Brain (organoid and tissue), 16 donors: ENCODE measurements at places on chromosomes 11 and 22. TPM values are rescaled to one million over a fixed set of nuclear protein-coding genes. Genes with fewer than 3 reads are reported as not detected.

DNA sequence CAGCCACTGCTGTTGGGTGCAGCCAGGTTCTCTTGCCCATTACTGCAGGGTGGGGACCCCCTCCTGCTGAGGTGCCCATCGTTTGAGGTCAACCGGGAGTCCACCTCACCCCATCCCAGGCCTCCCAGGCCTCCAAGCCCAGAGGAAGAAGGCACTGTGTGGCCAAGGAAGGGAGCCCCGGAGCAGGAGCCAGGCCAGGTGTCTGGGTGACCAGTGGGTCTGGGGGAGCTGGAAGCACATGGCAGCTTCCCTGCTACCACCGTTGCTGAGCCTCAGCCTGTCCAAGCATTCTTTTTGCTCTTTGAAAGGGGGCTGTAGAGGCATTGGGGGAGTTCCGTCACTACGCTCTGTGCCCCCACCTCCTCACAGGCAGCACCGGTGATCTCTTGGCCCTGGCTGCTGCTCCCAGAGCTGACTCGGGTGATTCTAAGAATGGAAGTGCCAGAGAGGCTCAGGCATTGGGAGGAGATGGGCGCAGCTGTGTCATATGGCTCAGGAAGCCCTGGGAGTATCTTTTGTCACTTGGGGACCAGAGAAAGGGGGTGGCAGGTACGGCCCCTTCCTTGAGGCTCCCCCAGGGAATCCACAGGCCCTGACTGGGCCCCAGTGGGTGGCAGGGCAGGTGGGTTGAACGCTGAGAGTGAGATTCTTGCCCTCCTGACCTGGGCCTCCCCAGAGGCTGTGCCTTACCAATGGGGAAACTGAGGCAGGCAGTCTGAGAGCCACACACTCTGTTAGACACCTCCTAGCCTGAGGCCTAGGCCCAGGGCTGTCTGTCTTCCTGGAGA lies 1.9 kb downstream of the SEPTIN5 start:
- no peak for DNase-seq

- DNase-seq: no peak
Observed at GRCh38 chr22:46273432-46274148, 5.8 kb downstream of the TTC38 start.

DNA sequence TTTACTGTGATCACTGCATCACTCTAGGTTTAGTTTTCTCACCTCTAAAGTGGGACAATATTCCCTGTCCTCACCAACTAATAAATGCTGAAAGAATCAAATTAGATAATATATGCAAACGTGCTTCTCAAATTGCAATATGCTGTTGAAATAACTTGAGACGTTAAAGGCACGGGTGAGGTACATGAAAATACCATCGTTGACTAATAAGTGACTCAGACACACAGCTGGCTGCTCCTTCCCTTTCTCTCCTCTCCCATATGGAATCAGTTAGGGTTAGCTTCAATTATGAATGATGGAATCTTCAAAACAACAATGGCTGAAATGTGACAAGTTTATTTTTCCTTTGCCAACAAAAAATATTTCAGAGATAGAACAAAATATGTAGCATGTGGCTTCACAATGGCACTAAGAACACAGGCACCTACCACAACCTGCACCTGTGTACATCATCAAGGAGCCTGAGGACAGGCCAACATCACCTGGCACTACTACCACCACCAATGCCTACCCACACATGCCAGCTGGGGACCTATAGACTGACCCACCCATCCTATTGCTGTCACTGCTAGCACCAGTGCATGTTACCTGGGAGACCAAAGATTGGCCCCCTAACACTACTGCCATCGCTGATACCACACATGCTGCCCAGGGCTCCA lies 13.7 kb downstream of the GDPD4 start:
- DNase-seq: no peak

- no peak for DNase-seq
Observed at GRCh38 chr22:43828998-43829782, 17.1 kb upstream of the EFCAB6 start.

DNA sequence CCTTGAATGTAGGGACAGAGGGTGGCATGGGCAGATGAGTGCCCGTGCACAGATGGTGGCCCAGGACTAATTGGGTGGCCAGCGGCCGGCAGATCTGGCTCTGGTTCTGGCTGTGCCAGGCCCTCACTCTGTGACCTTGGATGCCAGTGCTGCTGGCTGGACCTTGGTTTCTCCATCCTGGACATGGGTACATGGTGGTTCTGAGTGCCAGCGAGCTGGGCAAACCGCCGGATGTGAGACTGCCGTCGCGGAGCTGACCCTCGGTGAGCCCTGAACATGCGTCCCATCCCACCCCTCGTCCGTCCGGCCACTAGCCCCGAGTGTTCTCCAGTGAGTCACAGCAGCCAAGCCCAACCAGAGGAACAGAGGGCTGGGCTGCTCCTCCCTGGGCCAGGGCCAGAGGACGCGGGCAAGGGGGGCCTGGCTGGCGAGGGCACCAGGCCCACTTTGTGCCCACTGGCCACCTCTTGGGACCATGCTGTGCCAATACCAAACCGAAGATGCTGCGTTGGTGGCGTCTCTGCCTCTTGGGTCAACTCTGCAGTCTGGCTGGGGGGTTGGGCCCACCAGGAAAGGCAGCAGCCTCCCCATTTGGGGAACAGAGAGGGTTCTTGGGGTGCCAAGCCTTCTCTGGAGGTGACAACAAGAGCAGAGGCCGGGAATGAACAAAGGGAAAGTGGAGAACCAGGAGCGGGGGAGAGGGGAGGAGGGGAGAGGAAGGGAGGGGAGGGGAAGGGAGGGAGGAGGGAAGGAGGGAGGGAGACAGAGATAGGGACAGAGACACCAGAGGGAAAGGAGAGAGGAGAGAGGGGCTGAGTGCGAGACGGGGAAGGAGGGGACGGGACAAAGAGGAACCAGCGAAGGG lies 10.7 kb downstream of the LSP1 start:
- DNase-seq: peak; percentile 65

DNA sequence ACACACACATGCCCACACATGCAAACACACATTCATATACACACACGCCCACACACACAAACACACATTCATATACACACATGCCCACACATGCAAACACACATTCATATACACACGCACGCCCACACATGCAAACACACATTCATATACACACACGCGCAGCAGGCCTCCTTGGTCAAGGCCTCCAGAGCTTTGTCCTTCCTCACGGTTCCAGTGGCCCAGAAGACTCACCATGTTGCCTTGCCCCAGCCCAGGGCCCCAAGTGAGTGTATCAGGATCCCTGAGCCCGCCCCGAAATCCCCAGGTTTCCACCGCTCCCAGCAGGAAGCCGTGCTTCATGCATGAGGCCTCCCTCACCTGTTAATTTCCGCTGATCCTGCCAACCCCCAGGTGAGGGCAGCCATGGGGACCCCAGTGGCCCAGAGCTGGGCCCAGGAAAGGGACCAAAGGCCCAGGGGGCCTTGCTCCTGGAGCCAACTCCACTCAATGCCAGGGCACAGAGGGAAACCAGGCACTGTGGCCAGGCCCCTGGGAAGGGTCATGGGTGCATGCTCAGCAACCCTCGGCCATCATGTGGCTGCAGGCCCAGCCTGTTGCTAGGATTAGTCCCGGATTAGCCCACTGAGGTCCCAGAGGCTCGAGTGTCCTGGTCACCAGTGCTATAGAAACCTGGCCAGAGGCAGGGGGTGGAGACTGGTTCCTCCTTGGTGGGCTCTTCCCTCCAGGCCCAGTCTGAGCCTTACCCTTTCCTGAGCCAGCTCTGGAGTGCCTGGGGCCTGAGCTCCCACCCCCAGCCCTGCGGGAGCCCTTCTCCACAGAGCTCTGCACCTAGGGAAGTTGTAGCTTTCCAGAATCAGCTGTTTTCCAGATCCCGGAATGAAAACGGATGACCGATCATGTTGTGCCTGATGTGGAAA lies 34.4 kb downstream of the IGF2 start:
- DNase-seq: no peak

DNA sequence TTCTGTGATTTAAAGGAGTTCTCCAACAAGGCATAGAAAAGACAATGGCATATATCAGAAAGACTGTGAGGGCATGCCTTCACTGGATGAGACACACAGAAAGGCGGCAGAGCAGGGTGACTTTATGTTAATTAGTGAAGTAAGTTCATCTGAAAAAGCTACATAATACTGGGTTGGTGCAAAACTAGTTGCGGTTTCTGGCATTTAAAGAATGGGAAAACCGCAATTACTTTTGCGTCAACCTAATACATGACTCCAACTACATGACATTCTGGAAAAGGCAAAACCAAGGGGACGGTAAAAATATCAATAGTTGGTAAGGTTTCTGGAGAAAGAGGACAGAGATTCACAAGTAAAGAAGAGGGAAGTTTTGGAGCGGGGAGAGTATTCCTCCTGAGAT lies 5.1 kb downstream of the RFPL1 start:
- DNase-seq: no peak

DNA sequence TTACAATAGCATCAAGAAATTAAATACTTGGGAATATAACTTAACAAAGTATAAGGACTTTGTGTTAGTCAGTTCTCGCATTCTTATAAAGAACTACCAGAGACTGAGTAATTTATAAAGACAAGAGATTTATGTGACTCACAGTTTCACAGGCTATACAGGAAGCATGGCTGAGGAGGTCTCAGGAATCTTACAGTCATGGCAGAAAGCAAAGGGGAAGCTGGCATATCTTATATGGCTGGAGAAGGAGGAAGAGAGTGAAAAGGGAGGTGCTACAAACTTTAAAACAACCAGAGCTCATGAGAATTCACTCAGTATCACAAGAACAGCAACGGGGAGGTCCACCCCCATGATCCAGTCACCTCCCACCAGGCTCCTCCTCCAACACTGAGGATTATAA lies 32.0 kb upstream of the CCDC134 start:
- no peak for DNase-seq

- DNase-seq: no peak
Observed at GRCh38 chr11:88420165-88420791, 82.7 kb upstream of the CTSC start.

GRCh38 chr11:130163346-130164220 lies 4.0 kb downstream of the ST14 start:
- DNase-seq: no peak

GRCh38 chr22:32590556-32590955 lies 115.9 kb downstream of the FBXO7 start:
- no peak for DNase-seq

DNA sequence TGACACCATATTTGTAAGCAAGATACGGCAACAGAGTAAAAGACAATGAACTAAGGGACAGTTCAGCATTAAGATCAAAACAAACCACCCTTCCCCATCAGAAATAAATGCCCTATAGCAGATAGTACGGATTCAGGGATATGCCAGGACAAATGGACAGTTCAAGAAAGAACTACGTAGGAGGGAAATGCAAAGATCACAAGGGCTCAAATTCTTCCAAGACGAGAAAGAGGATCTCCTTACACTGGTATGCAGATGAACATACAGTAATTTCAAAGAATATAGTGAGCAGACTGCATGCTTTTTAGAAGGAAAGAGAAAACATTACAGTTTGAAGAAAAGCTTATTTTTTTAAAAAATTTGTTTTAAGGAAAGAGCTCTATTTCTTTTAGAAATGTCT lies 124.7 kb upstream of the APOA1 start:
- no peak for DNase-seq

- peak; percentile 93 for DNase-seq
Observed at GRCh38 chr11:72585762-72586311, 88.4 kb downstream of the PDE2A start.

DNA sequence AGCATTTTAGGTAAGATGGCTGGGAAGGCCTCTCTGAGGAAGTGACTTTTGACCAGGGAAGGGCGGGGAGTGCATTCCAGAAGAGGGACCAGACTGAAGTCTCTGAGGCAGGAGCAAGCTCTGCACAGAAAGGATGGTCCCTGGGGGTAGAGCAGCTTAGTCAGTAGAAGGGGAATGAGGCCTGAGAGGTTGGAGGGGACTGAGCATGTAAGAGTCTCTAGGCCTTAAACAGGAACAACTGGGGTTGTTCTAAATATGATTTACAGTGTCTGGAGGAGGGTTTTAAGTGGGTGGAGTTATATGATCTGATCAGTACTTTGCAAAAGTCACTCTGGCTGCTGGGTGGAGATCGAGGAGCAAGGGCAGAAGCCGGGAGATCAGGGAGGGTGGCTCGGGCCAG lies 31.7 kb upstream of the TEF start:
- DNase-seq: no peak

GRCh38 chr11:9600644-9601036 lies 27.2 kb downstream of the WEE1 start:
- no peak for DNase-seq

GRCh38 chr11:110802162-110802561 lies 89.9 kb upstream of the ARHGAP20 start:
- no peak for DNase-seq

DNA sequence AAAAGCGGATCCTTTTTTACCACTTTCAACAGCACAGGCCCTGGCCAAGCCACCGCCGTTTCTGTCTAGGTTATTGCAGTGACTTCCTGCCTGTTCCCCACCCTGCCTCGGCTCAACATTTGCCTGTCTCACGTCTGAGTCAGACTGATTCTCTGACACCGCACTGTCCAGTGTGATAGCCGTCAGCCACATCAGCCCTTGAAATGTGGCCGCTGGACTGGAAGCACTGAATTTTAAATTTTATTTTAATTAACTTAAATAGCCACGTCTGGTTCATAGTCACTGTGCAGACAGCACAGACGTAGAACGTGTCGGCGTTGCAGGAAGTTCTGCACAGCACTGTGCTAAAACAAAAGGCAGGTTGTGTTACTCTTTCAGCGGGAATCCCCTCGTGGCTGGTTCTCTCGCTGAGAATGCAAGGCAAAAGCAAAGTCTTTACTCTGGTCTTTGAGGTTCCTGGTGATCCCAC lies 56.3 kb upstream of the ADSL start:
- no peak for DNase-seq

- no peak for DNase-seq
Observed at GRCh38 chr11:59545179-59546020, 34.1 kb downstream of the OR4D9 start.

GRCh38 chr11:18650353-18650752 lies 16.2 kb upstream of the SPTY2D1 start:
- no peak for DNase-seq

GRCh38 chr22:29716814-29717545 lies 2.8 kb upstream of the CABP7 start:
- DNase-seq: no peak

- DNase-seq: no peak
Observed at GRCh38 chr11:40166892-40167291, 1292.6 kb downstream of the LRRC4C start.

GRCh38 chr11:112226831-112227401 lies 688 bp downstream of the PTS start:
- DNase-seq: no peak

DNA sequence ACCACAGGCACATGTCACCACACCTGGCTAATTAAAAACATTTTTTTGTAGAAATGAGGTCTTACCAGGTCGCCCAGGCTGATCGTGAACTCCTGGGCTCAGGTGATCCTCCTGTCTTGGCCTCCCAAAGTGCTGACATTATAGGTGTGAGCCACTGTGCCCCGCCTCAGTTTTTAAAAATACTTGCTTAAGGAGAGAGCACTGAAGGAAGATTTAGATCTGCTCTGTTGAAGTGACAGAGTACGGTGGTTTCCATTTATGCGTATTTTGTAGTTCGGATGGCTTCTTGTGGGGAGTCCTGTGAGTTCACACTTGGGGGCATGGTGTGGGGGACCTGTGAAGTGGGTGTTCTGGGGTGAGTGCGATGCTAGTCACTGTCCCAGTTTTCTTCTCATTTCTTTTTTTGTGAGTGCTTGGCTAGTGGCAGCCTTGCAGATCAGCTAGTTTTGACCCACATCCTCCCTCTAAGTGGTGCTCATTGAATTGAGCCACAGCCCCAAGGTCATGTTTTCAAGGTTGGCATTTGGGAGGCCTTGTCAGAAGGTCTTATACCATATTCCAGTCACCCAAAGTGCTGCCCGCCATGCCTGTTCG lies 31.5 kb downstream of the PTPRJ start:
- DNase-seq: no peak

Gene IRAG1
- polyA plus RNA-seq: 10.8 TPM

Gene MSANTD4
- polyA plus RNA-seq: 7.5 TPM

Gene SLC22A9
- polyA plus RNA-seq: 0.14 TPM

Gene CLDN25
- polyA plus RNA-seq: not detected

Gene FGF19
- polyA plus RNA-seq: not detected

Gene PGA3
- polyA plus RNA-seq: 0.24 TPM
